ENCODE measurements at places on chromosomes 7 and 10.

GRCh38 chr7:7761340-7761973, 43.0 kb upstream of the RPA3 start:
- peak; percentile 58 for DNase-seq

DNA sequence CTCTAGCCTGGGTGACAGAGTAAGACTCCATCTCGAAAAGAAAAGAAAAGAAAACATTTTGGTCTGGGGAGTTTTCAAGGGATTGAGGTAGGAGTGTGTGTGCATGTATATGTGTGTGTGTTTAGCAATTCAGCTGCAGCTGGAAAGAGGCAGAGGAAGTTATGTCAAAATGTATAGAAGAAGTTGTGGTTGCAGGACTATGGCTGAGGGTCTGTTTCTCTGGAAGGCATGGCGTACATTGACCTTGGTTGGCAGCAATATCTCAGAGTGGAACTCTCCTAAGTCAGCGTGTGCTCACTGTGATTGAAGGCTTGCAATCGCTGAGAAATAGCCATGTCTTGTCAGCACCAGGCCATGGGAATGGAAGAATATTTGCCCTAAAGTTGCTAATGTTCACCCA, 28.6 kb upstream of the RHBDD2 start:
- no peak for DNase-seq

DNA sequence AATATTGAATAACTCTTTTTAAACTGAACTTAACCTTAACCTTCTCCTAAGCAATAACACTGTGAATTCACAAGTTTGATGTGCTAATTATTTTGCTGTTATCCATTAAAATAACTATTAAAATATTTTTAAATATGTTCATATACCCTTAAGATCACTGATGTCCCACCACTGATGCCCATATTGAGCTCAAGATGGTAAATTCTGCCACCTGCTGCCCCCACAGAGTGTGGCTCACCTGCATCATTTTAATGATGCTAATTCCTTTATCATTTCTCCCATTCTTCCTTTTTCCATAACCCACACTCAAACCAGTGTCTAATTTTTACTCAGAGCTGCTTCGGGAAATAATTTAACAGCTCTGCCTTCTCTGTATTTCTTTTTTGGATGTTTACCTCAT, 82.3 kb upstream of the ARID5B start:
- no peak for DNase-seq

DNA sequence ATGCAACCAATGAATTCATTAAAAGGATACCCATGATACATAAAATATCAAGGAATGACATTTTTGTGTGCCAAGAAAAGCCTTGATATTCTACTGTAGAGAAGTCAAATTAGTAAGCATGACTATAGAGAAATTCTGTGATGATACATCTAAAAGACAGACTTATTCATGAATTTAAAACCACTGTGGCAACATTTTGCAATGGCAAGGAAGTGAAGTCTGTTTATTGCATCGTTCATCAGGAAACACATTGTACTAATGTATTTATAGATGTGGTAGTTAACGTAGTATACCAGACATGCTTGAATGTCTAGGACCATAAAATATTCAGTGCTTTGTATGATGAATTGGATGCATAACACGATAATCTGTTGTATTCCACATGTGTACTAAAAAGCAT, 9.3 kb upstream of the CLEC5A start:
- DNase-seq, result no peak

DNA sequence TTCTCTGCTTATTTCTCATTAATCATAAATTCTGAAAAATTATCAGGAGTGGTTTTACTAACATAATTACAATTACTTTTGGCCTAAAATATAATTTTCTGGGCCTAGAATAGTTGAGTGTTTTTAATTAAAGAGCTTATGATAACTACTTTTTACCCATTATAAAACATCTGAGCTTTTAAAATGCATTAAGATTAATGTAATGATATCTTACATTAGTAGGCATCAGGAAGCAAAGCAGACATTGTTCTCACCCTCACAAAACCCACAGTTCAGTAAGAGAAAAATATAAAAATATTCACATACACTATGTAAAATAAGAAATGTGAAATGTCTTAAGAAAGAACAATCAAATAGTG, 443.7 kb upstream of the SEMA3A start:
- no peak for DNase-seq

DNA sequence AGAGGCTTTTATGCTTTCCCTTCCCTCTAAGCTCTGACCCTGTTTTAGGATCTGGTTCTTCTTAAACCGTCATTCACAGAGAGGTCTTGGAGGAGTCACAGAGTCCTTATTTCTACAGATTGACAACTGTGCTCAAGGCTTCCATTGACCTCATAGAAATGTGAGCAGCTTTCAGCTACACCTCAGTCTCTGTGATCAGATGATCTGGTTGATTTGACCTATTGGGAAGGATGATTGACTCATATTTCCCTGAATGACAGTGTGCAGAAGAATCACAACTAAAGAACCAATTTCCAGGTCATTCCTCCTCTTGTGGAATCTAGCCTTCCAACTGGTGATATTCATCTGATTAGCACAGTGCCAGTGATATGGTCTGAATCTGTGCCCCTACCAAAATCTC, 3.4 kb downstream of the CYP3A4 start:
- no peak for DNase-seq

- no peak for DNase-seq
Observed at GRCh38 chr10:93701866-93702209, 554 bp downstream of the FRA10AC1 start.

GRCh38 chr7:71925663-71926062, 486.5 kb downstream of the CALN1 start:
- DNase-seq, result no peak

GRCh38 chr7:47511699-47512370, 70.1 kb downstream of the TNS3 start:
- DNase-seq, result no peak

- no peak for DNase-seq
Observed at GRCh38 chr10:128414568-128414967, 288.3 kb upstream of the MKI67 start.

GRCh38 chr10:107924458-107924857, 760.0 kb upstream of the SORCS1 start:
- no peak for DNase-seq

- DNase-seq, result no peak
Observed at GRCh38 chr10:52063159-52063558, 250.9 kb upstream of the DKK1 start.

DNA sequence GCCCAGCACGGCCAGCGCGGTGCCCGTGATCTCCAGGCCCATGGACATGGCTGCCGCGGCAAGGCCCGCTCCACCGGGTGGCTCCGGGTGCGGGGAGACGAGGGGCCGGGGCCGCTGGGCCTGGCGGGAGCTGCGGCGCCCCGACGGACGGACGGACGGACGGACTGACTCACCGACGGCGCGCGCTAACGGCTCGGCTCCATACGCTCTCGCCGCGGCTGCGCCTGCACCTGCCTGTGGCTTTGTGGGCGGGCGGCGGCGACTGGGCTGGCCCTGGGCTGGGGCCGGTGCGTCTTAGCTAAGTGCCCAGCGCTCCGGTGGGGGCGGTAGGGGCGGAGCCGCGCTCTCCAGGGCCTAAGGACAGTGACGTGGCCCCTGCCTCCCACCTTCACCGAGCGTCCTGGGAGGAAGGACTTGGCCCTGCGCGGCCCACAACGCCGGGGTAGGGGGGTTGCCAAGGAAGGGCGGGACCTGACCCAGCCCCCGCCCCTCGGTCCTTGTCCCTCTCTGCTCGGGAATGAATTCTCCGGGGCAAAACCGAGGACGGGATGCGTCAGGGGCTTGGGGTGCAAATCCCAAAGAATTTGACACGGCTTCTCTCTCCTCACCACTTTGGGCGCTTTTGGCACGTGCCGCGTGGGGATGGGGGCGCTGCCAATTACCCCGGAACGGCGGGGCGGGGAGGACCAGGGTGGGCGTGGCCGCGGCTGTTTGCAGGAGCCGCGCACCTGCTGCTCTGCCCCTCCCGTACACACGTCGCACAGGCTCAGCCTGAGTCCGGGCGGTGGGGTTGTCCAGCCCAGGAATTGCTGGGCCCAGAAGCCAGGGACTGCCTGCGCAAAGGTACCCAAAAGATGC, at the start of gene CLDN3:
Gene CLDN3 (minus strand): TSS at position 269 of the 858 bp plus-strand sequence. CDS start 221 bp downstream, at position 48.
- DNase-seq, result no peak

DNA sequence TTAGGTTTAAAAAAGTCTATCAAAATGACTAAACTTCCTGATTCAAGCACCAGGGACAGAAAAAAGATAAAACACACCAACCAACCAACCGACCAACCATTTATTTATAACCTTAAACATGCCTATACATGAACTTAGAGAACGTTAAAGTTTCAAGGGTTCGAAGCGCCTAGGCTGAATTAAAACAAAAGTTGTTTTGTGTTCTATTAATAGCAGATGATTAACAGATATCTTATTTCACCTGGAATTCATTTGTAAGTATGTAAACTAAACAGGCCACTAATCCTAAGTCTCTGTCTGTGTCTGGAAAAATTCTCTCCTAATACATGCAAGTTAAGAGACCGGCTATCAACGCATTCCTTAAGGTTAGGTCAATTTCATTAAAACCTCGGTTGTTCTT, 1.4 kb downstream of the BAIAP2L1 start:
- DNase-seq, result no peak

- DNase-seq, result no peak
Observed at GRCh38 chr10:97042716-97043562, 142.8 kb downstream of the SLIT1 start.

- no peak for DNase-seq
Observed at GRCh38 chr7:49771427-49772176, 1.8 kb upstream of the VWC2 start.

- DNase-seq, result no peak
Observed at GRCh38 chr10:89236226-89236797, 15.3 kb downstream of the LIPA start.

DNA sequence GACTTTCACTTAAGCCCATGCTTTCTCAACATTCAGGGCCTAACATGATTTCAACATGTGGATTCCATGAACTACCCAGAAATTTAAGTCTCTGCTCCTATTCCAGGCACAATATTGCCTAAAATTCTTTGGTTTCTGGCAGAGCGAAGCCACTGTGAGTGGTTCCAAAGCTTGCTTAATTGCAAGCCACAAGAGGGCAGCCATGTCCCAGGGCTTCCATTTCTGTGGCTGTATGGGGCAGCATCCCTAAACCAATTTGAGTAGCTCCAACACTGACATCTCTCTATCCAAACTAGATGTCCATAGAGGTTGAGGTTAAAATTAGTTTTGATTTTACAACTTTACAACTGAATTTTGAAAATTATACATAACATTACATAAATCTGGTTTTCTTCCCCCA, 56.3 kb upstream of the MDFIC start:
- DNase-seq, result peak; percentile 64

- peak; percentile 98 for DNase-seq
Observed at GRCh38 chr7:112162142-112162766, 43.9 kb downstream of the DOCK4 start.

GRCh38 chr7:5661942-5662341, 119.5 kb downstream of the RNF216 start:
- peak; percentile 93 for DNase-seq

GRCh38 chr10:30430544-30431298, 3.3 kb upstream of the MAP3K8 start:
- no peak for DNase-seq

- DNase-seq, result peak; percentile 71
Observed at GRCh38 chr10:32379318-32379949, 32.5 kb upstream of the EPC1 start.

DNA sequence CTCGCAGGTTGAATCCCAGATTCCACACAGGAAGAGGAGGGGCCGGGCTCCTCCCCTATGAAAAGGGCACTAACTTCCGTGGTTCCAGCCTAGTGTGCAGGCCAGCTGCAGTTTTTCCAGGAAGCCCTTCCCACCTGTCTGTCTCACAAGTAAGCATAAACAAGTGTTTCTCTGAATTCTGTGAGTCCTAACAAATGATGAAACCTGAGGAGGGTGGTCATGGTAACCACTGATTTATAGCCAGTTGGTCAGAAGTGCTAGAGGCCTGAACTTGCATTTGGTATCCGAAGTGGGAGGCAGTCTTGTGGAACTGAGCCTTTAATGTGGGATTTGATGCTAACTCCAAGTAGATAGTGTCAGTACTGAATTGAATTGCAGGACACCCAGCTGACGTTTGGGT, 54.7 kb upstream of the STEAP4 start:
- DNase-seq, result no peak

GRCh38 chr10:95537542-95537927, 23.6 kb downstream of the SORBS1 start:
- DNase-seq, result no peak

DNA sequence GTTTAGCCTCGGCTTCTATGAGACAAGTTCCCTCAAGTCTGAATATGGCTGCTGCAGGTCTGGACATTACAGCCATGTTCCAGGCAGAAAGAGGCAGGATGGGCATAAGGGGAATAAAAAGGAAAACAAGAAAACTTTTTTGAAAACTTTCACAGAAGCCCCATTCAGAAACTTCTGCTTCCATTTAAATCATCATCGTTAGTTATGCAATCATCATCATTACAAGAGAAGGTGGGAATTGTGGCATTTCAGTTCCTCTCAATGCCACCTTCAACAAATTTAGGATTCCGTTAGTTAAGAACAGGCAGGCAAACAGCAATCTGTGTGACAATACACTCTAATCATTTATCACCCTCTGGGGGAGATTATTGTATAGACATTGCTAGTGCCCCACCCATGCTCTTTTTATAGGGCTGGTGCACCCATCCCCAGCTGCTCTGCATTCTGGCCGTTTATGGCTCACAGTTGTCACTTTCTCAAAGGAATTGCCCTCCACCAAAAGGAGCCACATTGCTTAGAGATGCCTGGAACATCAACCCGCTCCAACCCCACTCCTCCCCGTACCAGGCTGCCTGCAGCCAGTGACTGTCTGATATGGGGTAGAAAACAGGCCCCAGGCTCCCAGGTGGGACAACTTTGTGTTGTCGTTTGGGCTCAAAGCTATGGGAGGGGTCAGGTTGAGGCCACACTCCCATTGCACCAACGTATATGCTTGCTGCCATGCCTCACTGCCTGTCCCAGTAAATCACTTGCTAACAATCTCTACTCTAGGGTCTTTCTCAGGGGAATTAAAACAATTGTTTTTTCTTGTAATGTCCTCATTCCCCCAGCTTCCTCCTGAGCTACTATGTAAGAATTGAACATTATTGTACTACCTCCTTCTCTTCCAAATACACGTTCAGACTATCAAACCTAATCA, 24.2 kb downstream of the ITGB8 start:
- DNase-seq, result no peak

DNA sequence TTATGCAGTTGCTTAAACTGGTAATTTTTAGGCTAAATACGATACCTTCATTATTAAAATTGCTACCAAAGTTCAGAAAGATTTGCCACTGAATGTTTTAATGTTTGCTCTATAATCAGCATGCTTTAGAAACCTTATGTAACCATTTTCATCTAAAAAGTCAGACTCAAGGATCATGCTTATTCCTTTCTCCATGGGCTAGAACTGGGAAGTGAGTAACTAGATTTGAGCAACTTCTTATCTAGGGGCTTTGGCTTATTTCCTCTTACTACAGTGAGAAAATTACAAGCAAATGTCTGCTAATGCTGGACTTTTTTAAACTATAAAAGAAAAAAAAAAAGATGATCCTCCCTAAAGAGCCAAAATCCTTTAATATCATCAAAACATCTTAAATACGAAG, 215.9 kb downstream of the CRPPA start:
- DNase-seq, result no peak

GRCh38 chr10:122435212-122435827, 19.1 kb upstream of the ARMS2 start:
- peak; percentile 64 for DNase-seq

All from endothelial cell of umbilical vein (primary cell).